Caudate nucleus (tissue), 63 donors: ENCODE measurements at places on chromosomes 4 and X.

GRCh38 chrX:72299891-72300630 lies 5.7 kb downstream of the CITED1 start:
- DNase-seq, result no peak

GRCh38 chr4:30720661-30721184 lies 554 bp downstream of the PCDH7 start:
- peak; percentile 31 for DNase-seq

GRCh38 chr4:76155979-76156378 lies 7.8 kb upstream of the NUP54 start:
- DNase-seq, result no peak

DNA sequence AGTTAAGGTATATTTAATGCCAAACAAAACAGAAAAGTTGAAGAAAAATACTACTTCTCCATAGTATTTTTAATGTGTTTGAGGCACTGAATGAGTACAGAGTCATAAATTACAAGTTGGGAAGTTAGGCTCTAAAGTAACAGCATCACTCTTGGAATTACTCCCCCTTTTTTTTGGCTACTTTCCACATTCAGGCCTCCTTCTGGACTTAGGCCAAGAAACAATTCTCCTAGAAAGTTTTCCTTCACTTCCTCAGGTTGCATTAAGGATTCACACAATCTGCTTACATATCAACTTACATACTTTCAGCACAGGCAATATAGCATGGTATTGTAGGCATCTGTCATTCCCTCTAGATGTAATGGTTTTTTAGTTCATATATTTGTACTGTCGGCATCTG lies 52.1 kb downstream of the TMEM165 start:
- no peak for DNase-seq

GRCh38 chrX:107716118-107716684 lies 59.4 kb downstream of the TSC22D3 start:
- peak; percentile 37 for DNase-seq

DNA sequence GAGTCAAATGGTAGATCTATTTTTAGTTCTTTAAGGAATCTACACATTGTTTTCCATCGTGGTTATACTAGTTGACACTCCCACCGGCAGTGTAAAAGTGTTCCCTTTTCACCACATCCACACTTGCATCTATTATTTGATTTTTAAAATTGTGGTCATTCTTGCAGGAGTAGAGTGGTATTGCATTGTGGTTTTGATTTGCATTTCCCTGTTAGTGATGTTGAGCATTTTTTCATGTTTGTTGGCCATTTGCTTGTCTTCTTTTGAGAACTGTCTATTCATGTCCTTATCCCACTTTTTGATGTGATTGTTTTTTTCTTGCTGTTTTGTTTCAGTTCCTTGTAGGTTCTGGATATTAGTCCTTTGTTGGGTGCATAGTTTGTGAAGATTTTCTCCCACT lies 70.0 kb downstream of the TAB3 start:
- DNase-seq, result no peak

- peak; percentile 8 for DNase-seq
These were observed 260.2 kb downstream of the IL1RAPL1 start for GRCh38 chrX:28847423-28847822.

GRCh38 chrX:74272230-74272629 lies 31.8 kb upstream of the ZCCHC13 start:
- no peak for DNase-seq

DNA sequence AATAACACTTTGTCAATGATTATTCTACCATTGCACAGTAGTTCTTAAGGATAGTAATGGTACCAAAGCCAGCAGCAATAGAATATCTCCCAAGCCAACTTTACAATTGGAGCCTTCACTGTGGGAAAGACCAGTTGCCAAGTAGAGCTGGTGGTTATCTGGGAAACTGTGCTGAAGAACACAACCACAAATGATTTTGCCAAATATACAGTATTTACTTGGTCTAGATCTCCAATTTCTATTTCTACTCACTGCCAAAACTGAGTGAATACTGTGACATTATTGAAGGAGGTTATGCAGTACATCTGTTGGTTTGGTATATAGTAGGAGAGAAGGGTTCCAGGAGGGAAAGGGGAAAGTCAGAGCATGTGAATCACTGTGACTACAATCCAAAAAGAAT lies 3.8 kb downstream of the TET2 start:
- no peak for DNase-seq

- no peak for DNase-seq
These were observed 53.3 kb upstream of the SLC10A4 start for GRCh38 chr4:48429709-48430474.

- DNase-seq, result no peak
These were observed 262.1 kb upstream of the GPC4 start for GRCh38 chrX:133677123-133678063.

GRCh38 chr4:148207068-148207467 lies 235.1 kb downstream of the NR3C2 start:
- DNase-seq, result no peak

DNA sequence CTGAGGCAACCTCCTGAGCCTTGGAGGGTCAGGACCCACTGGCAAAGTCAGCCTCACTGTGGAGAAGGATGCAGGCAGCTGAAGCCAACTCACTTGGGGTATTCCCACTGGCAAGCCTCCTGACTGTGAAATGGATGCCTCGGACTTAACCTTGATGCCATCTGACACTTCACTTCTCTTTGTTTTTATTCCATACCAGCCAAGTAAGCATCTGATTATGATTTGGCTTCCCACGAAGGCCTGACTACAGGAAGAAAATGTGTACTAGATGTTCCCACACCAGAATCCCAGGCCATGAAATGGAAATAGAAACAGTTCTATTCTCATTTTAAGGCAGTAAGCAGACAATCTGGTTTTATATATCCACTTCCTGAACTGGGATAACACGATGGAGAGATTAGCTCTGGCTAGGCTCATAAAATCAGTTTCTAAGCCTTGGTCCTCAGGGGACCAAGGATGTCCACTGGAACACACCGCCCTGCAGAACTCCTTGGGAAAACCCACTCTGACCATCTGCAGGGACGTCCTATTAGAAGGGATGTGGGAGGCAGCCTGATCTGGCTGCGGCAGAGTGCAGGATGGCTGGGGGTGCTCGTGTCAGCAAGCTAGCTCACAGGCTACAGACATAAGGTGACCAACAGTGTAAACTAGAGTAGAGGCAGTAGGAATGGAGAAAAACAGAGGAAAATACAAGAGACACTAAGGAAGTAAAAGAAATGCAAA lies 89.3 kb downstream of the TSPAN5 start:
- DNase-seq, result no peak

DNA sequence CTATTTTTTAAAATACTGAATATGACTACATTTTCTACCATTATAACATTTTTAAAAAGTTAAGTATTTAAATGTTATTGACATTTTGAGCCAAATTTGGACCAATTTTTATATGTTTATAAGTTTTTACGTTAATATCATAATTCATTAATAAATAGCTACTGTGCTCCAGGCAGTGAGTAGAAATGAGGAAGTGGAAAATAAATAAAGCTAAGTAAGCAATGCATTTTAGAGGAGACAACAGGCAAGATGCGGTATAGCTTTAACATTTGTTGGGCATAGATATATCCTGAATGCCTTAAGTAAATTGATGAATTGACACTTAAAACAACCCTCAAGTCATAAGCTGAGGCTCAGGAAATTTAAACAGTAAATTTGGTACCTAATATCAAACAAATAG lies 474.8 kb downstream of the PCDH10 start:
- DNase-seq, result no peak

DNA sequence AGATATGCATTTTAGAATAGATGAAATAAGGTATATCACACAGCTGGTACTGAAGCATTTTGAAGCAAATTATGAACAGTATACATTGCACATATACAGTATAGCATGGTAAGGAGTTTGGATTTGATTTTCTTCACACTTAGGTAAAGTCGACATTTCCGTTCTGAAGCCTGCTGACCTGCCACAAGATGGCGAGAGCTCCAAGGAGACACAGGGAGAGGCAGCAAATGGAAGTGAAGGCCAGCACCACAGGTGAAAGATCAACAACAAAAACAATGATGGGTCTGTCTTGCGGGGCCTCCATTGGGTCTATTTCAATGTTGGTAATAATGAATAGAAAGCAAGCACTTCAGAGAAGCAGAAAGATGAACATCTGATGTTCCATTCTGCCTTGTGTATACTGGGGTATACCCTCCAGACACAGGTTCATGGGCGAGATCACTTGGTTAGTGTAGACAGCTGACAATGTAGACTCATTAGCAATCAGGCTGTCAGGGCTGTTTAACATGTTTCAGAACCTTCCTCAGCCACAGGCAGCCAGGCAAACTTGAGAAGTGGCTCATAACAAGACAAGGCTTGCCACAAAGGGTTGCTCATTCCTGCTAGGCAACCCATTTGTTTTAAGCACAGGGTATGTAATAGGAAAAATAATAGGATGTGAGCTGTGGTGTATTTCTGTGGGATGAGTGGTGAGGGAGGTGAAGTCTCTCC lies 21.4 kb upstream of the NOX1 start:
- no peak for DNase-seq

- DNase-seq, result no peak
These were observed 515.6 kb downstream of the PPARGC1A start for GRCh38 chr4:23374259-23374658.

- DNase-seq, result no peak
These were observed 332.7 kb downstream of the PRDM5 start for GRCh38 chr4:120589787-120590186.

- DNase-seq, result no peak
These were observed 8.6 kb upstream of the ARHGAP10 start for GRCh38 chr4:147723326-147723725.

DNA sequence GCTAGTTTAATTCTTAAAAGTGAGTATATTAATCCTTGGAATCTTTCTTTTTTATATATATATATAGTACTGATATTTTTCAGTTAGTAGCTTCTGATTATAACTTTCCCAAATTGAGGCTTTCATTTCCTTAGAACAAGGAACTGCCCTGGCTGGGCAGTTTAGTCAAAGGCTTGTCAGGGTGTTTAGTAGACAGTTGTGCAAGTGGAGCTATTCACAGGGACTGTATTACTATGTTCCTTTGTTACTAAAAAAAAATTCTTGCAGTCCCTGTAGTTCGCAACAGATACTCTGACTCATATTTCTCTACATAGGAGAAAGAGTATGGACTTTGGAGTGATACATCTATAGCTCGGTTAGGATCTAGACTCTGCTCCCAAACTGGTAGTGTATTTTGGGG lies 20.8 kb downstream of the USO1 start:
- no peak for DNase-seq

DNA sequence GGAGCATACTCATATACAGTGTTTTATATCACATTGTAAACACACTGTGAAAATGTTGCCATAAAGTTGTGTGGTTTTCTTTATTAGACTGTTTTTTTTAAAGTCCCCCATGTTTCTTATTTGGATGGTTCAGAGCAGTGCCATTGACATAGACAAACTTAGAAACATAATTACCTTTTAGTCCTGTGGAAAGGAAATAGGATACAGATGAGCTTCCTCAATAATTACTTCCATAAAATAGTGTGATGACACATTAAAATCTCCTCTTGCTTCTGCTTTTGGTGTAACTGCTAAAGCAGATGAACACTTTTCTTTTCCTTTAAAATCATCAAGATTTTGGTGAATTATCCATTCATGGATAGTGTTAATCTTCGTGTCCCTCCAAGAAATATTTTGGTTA lies 52.9 kb upstream of the LIMCH1 start:
- no peak for DNase-seq

DNA sequence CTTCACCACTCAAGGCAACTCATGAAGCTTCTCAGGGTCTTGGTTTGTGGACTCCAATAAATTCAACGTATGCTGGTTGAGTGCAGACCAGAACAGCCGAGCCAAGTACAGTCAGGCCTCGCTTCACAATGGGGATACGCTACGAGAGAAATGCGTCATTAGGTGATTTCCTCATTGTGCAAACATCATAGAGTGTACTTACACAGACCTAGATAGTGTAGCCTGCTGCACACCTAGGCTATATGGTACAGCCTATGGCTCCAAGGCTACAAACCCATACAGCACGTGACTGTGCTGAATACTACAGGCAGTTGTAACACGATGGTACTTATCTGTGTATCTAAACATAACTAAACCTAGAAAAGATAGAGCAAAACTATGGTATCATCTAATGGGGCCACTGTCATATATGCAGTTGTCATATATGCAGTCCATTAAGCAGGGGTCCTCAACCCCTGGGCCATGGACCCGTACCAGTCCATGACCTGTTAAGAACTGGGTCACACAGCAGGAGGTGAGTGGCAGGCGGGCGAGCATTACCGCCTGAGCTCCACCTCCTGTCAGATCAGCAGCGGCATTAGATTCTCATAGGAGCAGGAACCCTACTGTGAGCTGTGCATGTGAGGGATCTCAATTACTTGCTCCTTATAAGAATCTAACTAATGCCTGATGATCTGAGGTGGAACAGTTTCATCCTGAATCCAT lies 31.5 kb downstream of the RTL5 start:
- DNase-seq, result no peak

GRCh38 chr4:95537191-95537590 lies 11.6 kb downstream of the UNC5C start:
- DNase-seq, result no peak

- no peak for DNase-seq
These were observed 639 bp upstream of the PRDM5 start for GRCh38 chr4:120923207-120923522.

- DNase-seq, result no peak
These were observed 115.0 kb downstream of the CEP44 start for GRCh38 chr4:174398728-174399127.

DNA sequence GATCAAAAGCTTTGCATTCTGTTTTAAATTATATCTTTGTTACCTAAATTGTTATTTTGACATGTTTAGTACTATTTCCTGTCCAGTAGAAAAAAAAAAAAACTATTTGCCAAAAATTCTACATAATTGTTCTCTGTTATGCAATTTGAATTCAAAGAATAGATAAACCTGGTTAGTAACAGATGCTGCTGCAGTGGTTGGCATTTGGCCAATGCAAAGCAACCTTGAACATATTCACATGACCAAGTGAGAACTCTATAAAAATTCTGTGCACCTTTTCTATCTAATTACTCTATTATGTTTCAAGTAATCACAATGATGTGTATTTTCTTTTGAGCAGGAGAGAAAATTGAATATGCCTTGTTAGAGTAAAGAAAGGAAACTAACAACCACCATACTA lies 1473.4 kb downstream of the RPA4 start:
- no peak for DNase-seq

- DNase-seq, result no peak
These were observed 61.1 kb downstream of the KCNIP4 start for GRCh38 chr4:21887481-21887880.

DNA sequence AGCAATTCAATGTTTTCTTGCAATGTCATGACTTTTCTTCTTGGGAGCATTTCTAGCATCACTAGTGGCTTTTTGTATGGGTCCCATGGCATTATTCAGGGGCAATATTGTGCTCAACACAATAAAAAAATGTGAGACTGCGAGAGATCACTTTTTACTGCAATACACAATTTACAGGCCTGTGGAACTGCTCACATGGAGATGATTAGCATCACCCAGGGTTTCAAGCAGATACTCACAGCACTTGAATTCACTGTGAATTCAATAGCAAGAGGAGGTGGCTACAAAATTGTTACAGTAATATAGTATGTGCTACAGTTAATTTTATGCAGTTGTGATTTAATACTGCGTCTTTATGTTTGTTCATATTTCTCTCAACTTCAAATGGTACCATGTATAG lies 50.4 kb downstream of the TBC1D19 start:
- no peak for DNase-seq
